ENCODE measurements at places on chromosomes 3 and 15.
A peak's percentile ranks its signal among the peaks of the same experiment; 100 is the strongest.

DNA sequence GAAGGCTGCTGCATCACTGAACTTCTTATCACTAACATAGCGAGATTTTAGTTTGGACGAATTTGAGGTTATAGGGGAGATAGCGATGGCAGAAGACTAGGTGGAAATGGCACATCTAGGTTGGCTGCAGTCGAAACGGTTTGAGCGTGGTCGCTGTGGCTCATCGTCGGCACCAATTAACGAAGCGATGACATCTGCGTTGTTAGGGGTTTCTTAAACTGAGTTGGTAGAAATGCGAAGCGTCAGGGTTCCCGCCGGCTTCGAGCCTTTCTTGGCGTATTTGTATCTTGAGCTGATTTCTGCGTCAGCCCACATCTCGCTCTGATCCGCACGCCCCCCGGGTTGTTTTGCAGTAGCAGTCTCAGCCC lies 319 bp downstream of the LNP1 start:
- DNase-seq: peak; percentile 35

DNA sequence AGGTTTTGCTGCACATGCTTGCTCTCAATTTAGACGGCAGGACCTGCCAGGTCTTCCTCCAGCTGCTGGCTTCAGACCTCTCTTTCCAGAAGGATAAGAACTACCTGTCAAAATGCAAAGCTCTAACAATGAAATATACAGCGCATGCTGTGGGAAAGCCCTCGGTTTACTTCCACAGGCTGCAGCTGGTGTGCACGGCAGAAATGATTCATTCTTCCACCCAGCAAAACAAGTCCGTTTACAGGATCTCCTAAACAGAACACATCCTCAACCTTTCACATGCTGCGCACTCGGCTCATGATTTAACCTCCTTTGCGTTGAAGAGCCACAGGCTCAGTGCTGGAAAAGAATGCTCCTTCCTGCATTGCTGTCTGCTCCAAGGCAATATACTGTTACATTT lies 92.4 kb upstream of the WNT5A start:
- no peak for DNase-seq

- DNase-seq: no peak
Measured at GRCh38 chr15:51856714-51857380, 27.4 kb downstream of the TMOD3 start.

DNA sequence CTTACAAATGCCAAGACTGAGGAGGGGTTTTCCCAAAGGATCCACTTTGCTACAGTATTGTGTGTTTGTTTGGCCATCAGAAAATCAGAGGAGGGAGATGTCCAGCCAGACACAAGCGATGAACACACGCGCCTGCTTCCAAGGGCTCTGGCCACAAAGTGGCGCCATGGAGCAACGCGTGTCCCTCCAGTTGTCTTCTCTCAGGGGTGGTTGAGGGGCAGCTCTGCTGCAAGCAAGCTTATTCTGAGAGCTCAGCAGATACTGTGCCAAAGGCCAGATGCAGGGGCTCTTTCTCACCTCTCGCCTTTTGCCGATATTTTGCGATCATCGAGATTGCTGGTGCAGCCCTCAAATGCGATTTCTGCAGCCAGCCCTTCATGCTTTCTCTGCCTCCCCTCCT lies 88.9 kb upstream of the OSBPL11 start:
- DNase-seq: no peak

DNA sequence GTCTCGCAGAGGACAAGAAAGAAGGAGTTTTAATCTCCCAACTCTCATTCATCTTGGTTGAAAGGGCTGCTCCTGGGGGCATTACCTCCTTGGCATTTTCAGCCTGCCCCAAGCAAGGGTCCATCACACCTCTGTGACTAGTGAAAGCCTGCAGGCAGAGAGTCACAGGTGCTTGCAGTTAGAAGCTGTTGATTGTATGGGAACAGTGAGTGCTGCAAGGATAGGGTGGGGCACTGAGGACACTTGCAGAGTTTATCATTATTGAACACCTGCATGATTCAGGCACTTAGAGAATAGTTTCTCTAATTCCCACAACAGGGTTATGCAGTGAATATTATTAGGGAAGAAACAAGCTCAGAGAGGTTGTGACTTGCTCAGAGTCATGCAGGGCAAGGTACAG lies 41.7 kb upstream of the IGF2BP2 start:
- no peak for DNase-seq

- DNase-seq: no peak
Measured at GRCh38 chr3:127073941-127074820, 91.3 kb downstream of the PLXNA1 start.

- no peak for DNase-seq
Measured at GRCh38 chr3:42139621-42140453, 48.7 kb downstream of the TRAK1 start.

GRCh38 chr3:41872157-41872556 lies 89.7 kb downstream of the ULK4 start:
- DNase-seq: no peak

GRCh38 chr15:77346245-77347036 lies 73.5 kb downstream of the PEAK1 start:
- no peak for DNase-seq

DNA sequence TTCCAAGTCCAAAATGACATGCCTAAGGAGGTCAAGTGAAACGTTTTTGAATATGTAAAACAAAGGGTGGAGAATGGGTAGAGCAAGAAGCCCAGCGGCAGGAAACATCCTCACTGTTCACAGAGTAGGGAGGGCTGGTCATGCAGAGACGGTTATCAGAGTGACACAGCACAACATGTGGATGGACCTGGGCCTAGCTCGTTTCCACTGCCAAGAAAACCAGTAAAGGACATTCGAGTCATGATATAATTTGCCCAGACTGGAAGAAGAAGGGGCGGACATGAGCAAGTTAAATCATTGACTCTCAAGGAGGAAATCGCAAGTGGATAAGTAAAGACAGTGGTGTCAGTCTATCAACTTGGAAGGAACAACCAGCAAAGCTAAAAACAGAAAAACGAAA lies 89.3 kb downstream of the LRIG1 start:
- no peak for DNase-seq

DNA sequence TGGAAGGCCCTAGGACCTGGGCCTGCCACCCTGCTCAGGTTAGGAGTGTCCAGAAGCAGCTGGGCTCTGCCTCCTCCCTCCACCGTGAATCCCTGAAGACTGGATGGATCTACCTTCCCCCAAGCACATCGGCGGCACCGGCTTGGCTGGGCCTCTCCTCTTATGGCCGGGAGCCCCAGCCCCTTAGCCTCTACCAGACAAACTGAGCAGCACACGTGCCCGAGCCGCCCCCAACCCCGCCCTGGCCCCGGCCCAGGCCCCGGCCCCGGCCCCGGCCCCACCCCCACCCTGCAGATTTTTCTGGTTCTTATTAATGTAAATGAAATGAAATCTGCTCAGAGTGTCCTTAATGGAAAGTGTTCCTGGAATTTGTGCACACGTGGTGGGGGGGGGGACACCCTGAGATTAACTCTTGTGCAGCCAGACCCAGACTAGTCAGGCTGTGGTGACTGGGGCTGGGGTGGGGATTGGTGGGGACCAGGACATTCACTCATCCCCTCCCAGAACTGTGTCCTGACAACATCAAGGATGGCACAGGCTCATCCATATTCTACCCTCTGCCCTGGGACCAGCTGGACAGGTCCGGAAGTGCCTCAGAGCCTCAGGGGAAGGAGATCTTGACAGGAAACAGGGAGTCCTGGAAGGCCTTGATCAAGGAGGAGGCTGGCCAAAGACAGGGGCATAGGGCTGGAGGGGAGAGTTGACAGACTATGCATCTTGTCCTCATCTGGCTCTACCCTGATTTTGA lies 30.9 kb upstream of the SEMA3F start:
- no peak for DNase-seq

DNA sequence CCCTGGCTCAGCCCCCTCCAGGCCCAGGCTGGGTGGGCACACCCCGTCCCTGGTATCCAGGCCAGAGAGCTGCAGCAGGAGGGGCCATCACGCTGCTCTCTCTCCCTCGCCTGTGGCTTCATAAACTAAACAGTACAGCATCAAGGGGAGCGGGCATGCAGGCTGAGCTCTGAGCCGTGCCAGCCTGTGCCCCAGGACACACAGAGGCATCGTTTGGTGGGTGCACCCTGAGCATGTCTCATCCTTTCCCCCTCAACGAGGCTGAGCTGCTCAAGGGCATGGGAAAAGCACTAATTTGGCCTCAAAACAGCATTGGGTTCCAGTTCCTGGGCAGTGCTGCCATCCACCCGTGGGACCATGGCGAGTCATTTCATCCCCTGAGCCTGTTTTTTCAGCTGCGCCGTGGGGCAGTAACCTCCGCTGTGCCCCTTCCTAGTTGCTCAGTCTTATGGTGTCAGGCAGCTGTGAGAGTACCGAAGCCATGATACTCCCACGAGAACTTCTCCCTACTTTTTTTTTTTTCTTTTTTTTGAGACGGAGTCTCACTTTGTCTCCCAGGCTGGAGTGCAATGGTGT lies 79.6 kb downstream of the CPN2 start:
- DNase-seq: no peak

DNA sequence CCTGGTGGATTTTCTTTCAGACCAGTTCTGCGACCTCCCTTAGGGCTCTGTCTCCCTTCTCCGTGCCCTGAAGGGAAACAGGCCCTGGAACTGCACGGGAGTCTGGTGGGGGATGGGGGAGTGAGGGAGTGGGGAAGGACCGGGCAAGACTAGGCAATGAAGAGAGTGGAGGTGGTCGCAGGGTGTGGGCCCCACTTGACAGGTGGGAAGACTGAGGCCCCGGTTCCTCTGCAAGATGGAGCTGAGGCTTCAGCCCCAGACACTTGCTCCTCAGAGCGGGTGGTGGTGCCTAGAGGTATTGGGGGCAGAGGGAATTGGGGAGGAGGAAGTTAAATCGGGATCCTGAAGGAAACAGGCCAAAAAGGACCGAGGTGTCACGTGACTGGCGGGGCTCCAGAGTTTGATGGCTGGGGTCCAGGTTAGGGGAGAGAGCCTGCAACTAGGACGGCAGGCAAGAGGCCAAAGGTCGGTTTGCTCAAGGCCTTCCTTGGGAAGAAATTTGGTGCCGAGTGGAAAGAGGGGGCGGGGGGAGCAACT lies 597 bp upstream of the CAMK1 start:
- DNase-seq: no peak

DNA sequence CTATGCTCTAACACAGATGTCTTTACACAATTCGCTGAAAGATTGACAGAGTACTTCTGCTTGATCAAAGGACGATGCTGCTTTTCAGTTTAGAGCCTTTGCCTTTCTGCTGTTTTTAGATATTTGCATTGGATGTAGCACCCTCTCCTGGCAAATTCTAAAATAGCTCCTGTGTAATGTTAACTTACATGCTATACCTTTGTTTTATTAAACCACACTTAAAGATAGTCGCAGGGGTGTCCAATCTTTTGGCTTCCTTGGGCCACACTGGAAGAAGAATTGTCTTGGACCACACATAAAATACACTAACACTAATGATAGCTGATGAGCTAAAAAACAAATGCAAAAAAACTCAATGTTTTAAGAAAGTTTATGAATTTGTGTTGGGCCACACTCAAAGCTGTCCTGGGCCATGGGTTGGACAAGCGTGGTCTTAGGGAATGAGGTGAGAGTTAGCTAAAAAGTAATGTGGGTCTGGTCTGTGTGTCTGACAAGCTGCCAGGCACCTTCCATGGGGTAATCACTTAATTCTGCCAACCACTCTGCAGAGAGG lies 62.9 kb downstream of the ATG7 start:
- DNase-seq: peak; percentile 21

DNA sequence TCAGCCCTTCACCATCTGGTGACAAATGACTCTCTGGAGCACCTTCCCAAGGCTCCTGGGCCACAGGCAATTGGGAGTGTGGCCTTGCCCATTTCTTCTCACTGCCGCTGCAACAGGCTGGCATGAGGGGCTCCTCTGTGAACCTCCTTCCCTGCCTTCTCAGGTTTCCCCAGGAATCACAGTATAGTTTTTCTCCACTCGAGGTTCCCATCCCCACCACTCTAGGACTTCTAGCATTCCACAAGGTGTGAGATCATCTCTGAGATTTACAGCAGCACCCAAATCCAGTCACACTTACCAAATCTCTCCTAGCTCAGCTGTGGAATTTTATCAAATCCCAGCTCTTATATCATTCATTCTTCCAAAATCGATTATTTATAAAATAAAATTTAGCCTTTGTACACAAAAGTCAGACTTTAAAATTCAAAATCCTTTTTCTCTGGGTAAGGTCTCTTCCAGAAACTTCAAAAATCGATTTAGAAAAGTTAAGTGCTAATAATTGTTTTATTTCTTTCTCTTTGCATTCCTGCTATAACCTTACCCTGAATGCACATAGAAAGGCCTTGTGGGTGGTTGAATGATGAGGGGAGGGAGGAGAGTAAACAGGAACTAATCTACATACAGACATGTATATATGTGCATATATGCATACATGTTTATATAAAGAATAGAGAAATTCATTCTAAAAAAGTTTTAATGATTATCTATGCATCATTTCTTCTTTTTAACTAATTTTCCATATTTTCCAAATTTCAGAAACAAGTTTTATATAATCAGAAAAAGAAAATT lies 18.9 kb upstream of the ATP13A4 start:
- DNase-seq: no peak

- no peak for DNase-seq
Measured at GRCh38 chr15:56533731-56534403, 68.9 kb upstream of the MNS1 start.

GRCh38 chr3:149806171-149806778 lies 6.7 kb upstream of the RNF13 start:
- DNase-seq: no peak

DNA sequence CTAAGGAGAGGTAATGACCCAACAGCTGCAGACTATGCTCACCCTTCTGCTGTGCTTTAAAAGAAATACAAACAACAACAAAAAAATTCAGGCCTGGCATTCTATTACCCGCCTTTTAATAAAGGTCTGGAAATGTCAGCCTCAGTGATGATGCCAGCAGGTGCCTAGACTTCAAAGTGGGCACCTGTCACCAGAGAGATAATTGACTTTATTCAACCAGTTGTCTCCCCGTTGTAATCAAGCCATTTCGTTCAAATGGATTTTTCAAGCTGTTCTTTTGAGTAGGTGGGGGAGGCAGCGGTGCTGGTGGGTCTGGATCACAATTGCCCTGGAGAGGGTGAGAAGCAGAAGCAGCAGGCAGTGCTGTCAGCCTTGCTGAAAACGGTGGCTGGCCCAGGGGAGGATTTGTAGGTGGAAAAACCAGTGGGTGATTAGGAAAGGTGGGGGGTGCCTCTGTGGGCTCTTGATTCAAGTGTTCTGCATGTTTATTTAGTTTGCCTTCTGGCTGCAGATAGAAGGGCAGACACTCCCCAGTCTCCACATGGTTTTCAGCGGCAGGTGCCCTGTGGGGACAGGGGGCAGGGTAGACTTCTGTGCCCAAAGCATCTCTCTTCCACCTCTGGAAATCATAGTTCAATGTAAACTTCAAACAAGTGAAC lies 300.2 kb upstream of the SLCO3A1 start:
- no peak for DNase-seq

DNA sequence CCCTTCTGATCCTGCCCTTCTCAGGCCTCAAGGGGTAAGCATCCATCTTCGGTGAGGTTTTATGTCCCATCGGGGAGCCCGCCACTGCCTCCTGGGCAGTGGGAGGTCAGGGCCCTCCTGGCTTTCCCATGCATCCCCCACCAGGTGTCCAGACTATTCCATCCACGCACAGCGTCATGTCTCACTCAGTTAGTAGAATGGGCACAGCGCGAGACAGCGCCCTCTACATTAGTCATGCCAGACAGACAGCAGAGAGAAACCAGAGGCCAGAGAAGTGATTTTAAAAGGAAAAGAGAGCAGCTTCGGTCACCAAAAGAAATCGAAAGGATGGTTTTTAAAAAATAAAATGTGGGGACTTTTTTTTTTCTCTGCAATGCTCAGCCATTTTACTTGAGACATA lies 49.8 kb downstream of the ZDHHC3 start:
- DNase-seq: no peak
